Activated CD8-positive, alpha-beta memory T cell treated with anti-CD3 and anti-CD28 coated beads for 4 hours (primary cell): ENCODE measurements at places on chromosomes 16 and 17.

- DNase-seq, result no peak
Observed at GRCh38 chr17:81808778-81809555, 5.0 kb downstream of the GCGR start.

DNA sequence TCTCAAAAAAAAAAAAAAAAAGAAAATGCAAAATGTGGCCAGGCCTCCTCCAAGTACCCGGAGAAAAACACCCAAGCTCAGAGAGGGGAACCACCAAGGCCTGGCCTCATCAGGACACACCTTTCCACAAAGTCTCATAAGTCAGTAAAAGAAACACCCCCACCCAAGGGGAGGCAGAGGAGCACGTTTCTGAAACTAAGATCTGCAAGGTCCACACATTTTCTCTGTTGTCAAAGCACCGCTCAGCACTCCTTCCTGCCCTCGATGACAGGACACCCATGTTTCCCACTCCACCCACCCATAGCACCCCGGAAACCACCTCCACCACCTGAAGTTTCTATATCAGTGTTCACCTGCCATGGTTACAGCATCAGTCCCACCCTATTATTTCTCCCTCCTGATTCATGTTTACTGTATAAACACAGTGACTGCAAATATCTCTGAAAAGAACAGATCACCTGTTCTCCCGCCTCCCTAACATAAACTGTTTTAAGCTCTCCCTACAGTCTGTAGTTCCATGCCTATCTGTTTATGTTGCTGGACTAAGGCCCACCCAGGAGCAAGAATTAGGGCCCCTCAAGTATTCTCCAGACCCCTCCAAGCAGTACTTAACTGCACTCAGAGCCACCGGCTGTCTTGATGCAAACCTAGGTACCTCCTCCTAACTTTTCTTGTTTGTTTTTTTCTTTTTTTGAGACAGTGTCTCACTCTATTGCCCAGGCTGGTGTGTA lies 2.0 kb downstream of the CORO7 start:
- peak; percentile 58 for DNase-seq

DNA sequence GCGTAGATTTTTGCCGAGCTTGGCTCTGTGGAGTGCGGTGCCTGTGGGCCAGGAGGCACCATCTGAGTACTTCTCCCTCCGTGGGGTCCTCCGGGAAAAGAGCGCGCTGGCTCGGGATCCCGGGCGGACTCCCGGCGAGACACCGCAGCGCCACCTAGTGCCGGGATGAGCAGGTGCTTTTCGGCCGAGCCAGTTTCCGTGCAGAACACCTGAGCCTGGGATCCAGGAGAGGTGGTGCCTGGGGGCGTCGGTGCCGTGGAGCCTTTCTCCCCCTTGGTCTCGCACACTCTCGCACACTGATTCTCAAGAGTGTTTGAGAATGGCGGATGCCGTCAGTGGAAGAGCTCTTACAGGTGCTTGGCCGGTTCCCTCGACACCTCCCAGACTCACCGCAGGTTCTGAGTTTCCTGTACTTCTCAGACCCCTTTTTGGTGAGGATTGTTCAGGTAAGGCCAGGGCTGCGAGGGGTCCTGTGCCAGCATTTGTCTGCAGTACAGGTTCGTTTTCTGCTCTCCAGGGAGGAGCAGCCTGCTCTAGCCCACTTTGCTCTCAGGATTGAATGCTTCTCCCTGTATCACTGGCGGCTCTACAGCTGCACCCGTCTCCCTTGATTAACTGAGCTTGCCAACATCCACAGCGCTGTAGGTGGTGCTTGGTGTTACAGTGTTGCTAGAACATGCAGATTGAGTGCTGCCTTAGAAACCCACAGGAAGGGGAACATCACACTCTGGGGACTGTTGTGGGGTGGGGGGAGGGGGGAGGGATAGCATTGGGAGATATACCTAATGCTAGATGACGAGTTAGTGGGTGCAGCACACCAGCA lies 23.3 kb downstream of the TBCD start:
- no peak for DNase-seq

GRCh38 chr16:81473558-81473957 lies 28.9 kb downstream of the CMIP start:
- DNase-seq, result no peak

DNA sequence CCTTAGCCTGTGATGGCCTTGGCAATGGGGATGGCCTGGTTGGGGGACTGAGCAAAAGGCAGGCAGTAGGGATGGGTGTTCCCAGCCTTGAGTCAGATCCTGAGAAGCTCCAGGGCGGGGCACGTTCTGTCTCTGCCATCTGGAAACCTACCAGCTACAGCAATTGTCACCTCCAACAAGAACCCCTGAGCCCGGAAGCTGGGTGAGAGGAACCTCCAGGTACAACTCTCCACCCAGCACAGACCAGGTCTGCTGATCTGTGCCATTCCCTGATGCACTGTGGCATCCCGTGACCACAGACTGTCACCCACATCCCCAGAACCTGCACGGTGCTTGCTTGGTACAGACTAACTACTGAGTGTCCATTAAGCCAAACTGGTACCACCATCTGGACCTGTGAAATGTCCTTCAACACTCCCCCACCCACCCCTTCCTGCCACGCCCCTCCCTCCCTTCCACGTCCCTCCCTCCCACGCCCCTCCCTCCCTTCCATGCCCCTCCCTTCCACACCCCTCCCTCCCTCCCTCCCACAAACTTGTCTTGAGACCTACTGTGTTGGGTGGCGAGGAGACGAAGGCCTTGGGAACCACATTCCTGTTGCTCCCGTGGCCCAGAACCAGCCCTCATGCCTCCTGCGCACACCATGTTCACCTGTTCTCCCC lies 16.6 kb downstream of the MYO15B start:
- no peak for DNase-seq

GRCh38 chr16:10282367-10282766 lies 100.1 kb upstream of the GRIN2A start:
- no peak for DNase-seq

- no peak for DNase-seq
Observed at GRCh38 chr17:81341516-81342268, 46.6 kb upstream of the SLC38A10 start.

- no peak for DNase-seq
Observed at GRCh38 chr17:68238164-68238870, 9.5 kb upstream of the AMZ2 start.

- no peak for DNase-seq
Observed at GRCh38 chr16:3131755-3132377, 3.0 kb upstream of the ZNF213 start.

- DNase-seq, result no peak
Observed at GRCh38 chr17:18856570-18856915, 1.4 kb upstream of the PRPSAP2 start.

GRCh38 chr16:57867000-57867561 lies 64.8 kb upstream of the KIFC3 start:
- DNase-seq, result no peak

DNA sequence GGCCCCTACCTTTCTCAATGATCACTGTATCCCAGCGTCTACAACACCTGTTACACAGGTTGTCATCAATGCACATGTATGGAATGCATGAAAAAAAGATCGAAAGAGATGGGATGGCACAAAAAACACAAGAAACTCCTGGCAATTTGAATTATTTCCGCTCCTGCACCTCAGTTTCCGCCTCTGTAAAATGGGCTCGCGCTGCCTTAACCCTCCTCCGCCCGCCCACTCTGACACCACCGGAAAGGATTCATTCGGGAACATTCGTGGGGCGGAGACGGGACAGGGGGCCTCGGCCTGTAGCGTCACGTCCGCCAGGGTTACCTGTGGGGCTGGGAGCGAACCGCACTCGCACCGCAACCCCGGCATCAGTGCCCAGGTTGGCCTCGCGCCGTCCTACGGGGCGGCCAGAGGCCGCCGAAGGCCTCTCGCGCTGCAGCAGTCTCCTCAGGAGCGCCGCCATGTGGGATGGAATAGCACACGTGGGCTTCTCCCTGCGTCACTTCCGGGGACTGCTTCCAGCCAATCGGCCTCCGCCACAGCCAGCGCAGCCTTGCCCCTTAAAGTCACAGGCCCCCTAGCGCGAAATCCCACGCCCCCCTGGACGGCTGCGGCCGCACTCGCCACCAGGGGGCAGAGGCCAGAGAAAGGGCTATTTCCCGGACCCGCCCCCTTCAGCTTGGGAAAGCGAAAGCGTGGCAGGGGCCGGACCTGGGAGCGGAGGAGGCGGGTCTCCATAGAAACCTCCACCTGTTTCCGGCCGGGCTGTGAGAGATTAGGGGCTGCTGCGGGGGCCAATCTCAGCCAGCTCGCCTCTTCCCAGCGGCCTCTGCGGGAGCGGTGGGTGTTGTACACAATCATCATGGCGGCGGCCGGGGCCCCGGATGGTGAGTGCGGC lies at the start of the genes EARS2 and UBFD1:
Gene EARS2, minus strand, starts transcription at position 470 of the 898 bp plus-strand sequence. Its CDS starts 7 bp downstream, at position 463.
Gene UBFD1, plus strand, starts transcription at position 847 of the 898 bp plus-strand sequence. Its CDS starts 16 bp downstream, at position 863.
- peak; percentile 97 for DNase-seq

GRCh38 chr16:68607443-68607842 lies 37.7 kb upstream of the CDH3 start:
- DNase-seq, result no peak

DNA sequence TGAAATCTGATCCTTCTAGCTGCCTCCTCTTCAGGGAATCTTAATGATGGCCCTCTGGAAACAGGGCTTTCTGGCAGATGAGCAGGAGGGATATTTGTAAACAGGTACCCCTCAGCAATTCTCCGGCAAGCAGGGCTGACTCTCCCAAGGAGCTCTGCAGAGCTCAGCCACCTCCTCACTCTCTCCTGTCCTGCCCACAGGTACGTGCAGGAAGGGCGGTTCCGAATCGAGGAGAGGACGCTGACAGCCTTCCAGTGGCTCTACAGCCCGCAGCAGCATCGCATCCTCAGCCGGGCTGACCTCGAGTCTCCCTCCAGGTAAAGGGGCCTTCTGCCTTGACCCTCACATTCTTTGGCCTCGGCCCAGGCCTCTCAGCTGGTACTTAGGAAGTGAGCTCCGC lies 20.7 kb upstream of the CCDC92B start:
- DNase-seq, result no peak

DNA sequence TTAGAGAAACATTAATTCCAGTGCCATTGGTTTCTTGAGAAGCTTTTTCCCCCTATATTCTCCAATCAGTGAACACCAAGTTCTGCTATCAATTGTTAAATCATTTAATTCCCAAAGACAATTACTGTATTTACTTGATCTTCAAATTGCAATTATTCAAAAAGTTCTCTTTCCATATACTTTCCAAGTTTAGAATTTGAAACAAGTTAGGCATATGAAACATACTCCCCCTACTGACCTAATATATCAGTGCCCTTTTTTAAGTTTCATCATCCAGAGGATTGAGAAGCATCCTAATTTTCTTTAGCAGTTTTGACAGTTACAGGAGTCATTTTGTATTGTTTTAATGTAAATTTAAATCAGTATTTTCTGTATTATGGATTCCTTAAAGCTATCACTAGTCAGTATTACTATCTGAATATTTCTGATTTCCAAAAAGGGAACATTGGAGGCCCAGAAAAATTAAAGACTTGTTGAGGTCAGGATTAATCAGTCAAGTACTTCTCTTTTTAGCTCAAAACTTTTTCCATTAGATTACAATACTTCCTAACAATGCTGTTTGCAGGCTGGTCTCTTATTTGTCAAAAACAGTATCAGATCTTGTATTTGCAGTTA lies 16.3 kb downstream of the MEIOC start:
- no peak for DNase-seq

GRCh38 chr17:28317099-28317965 lies 1.7 kb upstream of the TMEM97 start:
- DNase-seq, result no peak

DNA sequence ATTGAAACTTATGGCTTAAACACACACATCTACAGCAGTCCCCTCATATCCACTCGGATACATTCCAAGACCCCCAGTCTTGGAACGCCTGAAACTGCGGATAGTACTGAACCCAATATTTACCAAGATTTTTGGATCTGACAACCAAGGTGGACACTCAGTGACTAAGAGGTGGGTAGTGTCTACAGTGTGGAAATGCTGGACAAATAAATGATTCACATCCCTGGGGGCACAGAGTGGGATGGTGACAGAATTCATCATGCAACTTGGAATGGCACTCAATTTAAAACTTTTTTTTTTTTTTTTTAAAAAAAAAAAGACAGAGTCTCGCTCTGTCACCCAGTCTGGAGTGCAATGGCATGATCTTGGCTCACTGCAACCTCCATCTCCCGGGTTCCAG lies 54.2 kb upstream of the TRAP1 start:
- DNase-seq, result no peak

DNA sequence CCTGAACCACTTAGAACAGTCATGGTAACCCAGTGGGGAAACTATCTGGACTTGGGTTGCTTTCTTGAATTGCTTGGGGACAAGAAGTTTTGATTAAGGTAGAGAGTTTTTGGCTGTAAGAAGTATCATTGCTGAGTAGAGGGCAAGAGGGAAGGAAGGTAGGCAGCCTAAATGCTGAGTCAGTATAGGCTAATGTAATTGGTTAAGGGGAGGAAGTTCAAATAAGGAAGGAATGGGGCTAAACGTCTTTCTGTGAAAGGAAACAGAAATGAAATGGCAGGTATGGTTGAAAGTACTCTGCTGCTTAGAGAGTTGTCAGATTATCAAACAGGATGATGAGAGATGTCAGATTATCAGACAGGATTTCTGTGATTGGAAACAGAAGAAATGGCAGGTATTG lies 20.3 kb downstream of the KPNB1 start:
- DNase-seq, result no peak

- no peak for DNase-seq
Observed at GRCh38 chr16:48206594-48207242, 37.4 kb upstream of the LONP2 start.

DNA sequence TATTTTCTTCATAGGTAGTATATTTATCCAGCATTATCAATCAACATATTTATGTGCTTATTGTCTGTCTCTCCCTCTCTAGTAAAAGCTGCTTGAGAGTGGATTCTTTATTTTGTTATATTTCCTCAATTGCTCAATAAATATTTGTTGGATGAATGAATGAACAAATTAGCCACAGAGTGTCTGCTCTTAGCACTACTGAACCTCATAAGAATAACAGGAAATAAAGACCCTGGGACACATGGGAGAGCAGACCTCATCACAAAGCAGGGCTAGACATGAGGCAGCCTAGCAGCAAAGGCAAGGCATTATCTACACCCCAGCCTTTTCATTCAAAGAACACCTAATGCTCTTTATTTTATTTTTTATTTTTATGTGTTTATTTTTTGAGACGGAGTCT lies 34.9 kb upstream of the TANC2 start:
- DNase-seq, result no peak

DNA sequence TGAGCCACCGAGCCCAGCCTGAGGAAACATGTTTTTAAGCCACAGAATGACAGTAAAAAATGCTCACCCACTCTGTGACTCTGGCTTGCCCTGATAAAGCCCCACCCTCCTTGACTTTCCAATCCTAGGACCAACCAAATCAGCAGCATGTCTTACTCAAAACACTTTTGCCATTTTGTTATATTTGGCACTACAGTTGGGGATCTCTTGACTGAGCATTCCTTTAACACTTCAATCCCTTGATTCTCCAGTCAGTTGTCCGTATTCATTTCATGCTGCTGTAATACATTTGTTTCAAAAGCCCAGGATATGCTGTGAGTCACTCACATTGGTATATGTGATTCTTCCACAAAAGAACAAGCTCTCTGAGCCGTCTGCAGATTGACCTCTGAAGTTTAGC lies 8.2 kb downstream of the MYH3 start:
- no peak for DNase-seq

- DNase-seq, result no peak
Observed at GRCh38 chr16:27428026-27428785, 26.2 kb downstream of the IL21R start.

GRCh38 chr17:56812901-56813388 lies 20.8 kb downstream of the C17orf67 start:
- DNase-seq, result no peak
